Caudate nucleus (tissue), 63 donors: ENCODE measurements at places on chromosomes 12 and 14.

GRCh38 chr14:29918981-29919380 is 8.7 kb downstream of the PRKD1 start:
- DNase-seq, result no peak

- DNase-seq, result no peak
Measured at GRCh38 chr14:42000450-42000849, 393.8 kb downstream of the LRFN5 start.

- DNase-seq, result no peak
Measured at GRCh38 chr12:51683763-51684357, 92.8 kb downstream of the SCN8A start.

DNA sequence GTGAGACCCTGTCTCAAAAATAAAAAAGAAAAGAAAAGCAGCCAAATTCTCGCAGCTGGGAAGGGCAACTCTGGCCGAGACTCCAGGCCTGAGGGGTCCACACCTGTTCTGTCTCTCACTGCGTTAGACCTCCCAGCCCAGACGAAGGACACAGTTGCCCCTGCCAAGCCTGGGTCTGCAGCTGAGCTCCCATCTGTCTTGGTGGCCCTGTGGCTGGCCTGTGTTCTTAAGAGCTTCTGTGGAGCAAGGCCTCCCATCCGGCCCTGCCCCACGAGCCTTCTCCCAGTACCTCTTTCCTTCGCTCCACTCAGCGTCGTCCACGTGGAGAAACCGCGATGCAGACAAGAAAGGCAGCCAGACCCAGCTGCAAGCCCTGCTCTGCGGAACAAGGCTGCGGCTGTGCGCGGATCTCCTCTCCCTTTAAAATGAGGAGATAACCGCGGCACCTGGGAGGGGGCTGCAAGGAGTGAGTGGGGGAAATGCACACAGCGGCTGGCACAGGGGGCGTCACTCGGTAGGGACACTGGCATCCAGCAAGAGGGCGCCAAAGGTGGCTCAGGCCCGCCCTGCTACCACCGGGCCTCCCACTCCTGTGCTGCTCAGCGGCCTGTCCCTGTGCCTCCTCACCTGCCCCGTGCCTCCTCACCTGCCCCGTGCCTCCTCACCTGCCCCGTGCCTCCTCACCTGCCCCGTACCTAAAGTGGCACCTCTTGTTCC is 42.4 kb downstream of the LRRC74A start:
- no peak for DNase-seq

DNA sequence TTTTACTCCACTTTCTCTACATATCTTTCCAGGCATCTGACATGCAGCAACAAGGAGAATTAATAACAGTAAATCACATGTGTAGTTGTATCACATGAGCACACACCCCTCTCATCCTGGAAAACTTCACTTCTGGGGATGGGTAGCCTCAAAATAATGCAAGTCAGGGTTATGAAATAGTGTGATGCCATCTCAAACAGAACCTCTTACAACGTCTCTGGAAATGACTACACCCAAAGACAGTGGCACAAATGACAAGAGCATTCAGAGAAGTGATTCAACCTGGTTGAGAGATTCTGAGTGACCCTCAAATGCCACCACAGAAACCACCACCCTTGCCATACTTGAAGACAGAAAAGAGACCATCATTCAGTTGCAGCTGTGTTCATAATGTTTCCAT is 2.8 kb downstream of the DIO2 start:
- no peak for DNase-seq
